ENCODE measurements at places on chromosomes 13 and 19.

- DNase-seq, result no peak
Measured at GRCh38 chr13:104008075-104008474, 941.9 kb upstream of the SLC10A2 start.

DNA sequence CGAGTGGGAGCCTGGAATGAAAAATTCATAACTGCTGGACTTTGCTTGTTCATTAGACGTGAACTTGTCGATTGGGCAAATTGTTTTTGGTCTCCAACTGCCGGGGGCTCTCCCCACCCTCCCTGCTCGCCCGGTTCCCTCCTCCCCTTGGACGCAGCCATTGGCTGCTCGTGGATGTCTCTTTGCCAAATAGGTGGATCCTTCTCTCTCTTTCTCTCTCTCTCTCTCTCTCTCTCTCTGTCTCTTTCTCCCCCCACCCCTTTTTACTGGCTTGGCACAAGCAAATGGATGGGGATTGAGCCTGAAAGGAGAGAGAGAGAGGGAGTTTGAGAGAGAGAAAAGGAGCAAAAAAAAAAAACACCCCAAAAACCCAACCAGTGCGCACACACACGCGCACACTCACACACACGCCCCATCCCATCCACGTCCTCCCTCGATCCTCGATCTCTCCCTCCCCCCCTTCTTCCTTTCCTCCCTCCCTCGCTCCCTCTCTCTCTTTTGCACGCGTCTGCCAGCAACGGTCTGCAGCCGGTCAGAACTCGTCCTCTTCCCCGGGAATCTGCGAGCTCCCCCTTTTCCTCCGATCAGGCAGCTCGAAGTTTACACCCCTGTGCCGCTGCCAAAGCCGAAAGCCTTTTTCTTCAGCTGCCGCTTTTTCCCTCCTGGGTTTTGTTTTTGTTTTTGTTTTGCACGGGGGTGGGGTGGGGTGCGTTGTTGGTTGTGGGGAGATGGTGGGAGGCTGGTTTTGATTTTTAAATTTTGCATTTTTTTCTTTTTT is 27.8 kb downstream of the NFIX start:
- no peak for DNase-seq

DNA sequence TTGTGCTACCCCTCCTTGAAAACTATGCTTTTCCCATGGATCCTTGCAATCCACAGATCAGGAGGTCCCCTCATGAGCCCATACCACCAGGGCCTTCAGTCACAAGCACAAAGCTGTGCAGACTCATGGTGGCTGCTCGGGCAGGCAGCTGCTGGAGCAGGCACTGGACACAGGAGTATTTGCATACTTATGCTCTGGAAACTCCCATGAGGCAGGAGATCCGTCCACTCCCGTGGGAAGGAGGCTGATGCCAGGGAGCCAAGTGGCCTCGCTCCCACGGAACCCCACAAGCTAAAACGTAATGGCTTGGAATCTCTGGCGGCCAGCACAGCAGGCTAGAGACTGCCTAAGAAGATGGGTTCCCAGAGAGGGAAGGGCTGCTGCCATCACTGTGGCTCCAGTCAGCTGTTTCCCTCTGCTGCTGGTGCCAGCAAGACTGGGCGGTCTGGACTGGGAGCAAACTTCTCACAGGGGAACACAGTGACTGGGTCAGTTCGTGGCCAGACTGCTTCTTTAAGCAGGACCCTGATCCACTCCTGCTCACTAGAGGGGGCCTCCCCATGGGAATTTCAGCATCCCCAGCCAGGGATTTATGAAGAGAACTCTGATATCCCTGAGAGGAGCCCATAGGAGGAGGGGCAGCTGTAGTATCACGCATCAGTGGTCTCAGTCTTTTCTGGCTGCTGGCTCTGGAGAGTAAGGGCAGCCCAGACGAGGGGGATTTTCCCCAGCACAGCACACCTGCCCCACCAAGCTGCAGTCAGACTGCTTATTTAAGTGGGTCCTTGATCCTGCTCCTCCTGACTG is 370.3 kb upstream of the ATXN8OS start:
- no peak for DNase-seq

DNA sequence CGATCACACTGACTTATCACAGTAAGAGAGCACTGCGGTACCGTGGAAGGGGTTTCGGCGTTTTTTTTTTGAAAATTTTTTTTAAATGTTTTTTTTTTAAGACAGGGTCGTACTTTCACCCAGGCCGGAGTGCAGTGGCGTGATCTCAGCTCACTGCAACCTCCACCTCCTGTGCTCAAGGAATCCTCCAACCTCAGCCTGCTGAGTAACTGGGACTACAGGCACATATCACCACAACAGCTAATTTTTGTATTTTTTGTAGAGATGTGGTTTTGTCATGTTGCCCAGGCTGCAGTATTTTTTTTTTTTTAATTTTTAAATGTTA is 19.0 kb downstream of the LTBP4 start:
- no peak for DNase-seq

DNA sequence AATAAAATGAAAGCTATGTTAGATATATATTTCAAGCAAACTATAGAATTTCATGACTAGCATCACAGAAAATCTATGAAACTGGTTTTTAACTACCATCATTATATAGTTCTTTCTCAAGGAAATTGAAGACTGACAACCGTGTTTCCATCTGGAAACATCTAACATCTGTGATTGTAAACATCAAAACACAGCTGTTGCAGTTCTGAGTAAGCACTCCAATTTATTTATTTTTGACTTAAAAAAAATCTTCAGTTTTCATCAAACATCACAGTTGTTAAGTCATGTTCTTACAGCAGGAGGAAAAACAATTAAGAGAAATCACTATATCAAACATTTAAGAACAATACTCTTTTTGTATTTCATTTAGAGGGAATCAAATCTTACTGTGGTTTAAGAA is 1653.0 kb upstream of the MIR17HG start:
- DNase-seq, result no peak

DNA sequence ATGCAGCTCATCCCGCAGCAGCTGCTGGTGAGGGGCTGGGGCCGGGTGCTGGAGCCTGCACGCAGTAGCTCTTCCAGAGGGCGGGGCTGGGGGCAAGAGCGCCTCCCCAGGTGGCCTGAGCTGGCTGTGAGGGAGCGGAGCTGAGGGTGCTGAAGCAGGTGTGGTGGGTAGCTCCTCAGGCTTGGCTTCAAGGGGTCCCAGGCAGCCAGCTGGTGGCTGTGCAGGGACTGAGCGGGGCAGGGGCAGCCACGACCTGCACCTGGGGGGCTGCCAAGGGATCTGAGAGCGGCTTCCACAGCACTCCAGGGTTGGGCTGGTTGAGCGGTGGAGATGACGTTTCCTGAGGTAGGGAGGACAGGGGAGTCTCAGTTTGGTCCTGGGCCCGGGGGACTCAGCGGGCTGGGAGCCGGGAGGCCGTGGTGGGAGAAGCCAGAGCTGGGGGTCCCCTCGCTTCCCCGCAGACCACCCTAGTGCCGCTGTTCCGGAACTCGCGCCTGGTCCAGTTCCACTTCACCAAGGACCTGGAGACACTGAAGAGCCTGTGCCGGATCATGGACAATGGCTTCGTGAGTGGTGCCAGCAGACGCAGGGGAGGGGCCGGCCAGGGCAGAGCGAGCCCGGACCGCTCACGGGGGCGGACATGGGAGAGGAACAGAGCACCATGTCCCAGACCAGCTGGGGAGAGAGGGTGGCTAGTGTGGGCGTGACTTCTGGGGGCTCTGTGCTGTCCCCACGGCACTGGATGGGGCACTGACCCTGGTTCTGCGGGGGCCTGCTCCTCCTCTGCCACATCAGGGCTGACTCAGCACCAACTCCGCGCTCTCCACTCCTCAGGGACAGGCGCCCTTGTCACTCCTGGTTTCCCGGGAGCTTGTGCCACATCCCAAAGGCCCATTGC is 7.4 kb downstream of the PTOV1 start:
- no peak for DNase-seq

GRCh38 chr13:24361113-24361512 is 51.7 kb downstream of the C1QTNF9 start:
- no peak for DNase-seq

GRCh38 chr19:3950871-3951861 is 18.3 kb downstream of the NMRK2 start:
- DNase-seq, result no peak

- no peak for DNase-seq
Measured at GRCh38 chr13:98548230-98548629, 28.7 kb downstream of the STK24 start.
